MCF 10A (cell line): ENCODE measurements at places on chromosomes 11 and 22. TPM values are rescaled to one million over a fixed set of nuclear protein-coding genes. Genes with fewer than 3 reads are reported as not detected.

Gene TMEM45B
- total RNA-seq = not detected in 2 replicates

Gene LRRC75B
- total RNA-seq = 2.6 and 3.2 TPM in 2 replicates

Gene KRTAP5-10
- total RNA-seq = not detected in 2 replicates

Gene SLC1A2
- total RNA-seq = not detected in 2 replicates

Gene MYRF
- total RNA-seq = 0.16 TPM in 1 of 2 replicates, not detected in the other

Gene BIK
- 7.3 and 10.0 TPM in 2 replicates for total RNA-seq

Gene OR8G5
- total RNA-seq = not detected in 2 replicates
